ENCODE measurements at places on chromosomes 13 and 19. TPM values are rescaled to one million over a fixed set of nuclear protein-coding genes. Genes with fewer than 3 reads are reported as not detected.

- no peak for DNase-seq
Measured at GRCh38 chr19:51139299-51140014, 2.6 kb upstream of the SIGLEC7 start.

GRCh38 chr13:37357548-37357947, 241.0 kb downstream of the POSTN start:
- no peak for DNase-seq

- no peak for DNase-seq
Measured at GRCh38 chr13:75415694-75416093, 66.3 kb downstream of the TBC1D4 start.

- DNase-seq: no peak
Measured at GRCh38 chr13:29073755-29074154, 253.6 kb downstream of the MTUS2 start.

- no peak for DNase-seq
Measured at GRCh38 chr19:19602713-19603324, 15.7 kb downstream of the PBX4 start.

DNA sequence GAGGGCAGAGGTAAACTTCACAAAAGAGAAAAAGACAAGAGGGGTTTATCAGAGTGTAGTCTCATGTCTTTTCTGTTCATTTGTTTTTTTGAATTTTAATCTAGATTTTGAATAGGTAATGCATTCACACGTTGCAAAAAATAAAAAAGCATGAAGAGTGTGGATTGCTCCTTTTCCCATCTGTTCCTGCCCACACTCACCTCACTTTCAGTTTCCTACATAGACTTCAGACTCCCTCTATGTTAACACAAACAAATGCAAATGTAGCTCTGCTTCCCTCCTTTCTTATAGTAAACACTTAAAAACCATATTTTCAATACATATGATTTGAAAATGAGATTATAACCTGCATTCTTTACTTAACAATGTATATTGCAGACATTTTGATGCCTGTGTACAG, 20.3 kb downstream of the TNFSF13B start:
- DNase-seq: no peak

GRCh38 chr13:83340170-83340569, 542.1 kb downstream of the SLITRK1 start:
- no peak for DNase-seq

Gene SERPINE3
- polyA plus RNA-seq: 0.65 TPM

Gene ZNF480
- 17.2 TPM for polyA plus RNA-seq

Gene C19orf47
- 14.5 TPM for polyA plus RNA-seq

Gene ZNF71
- 8.4 TPM for polyA plus RNA-seq

Gene PCDH9
- polyA plus RNA-seq: 15.6 TPM
